HL-60 (cell line): ENCODE measurements at places on chromosomes 12 and 14.

GRCh38 chr12:65171073-65171472, 1.7 kb downstream of the LEMD3 start:
- DNase-seq = no peak

DNA sequence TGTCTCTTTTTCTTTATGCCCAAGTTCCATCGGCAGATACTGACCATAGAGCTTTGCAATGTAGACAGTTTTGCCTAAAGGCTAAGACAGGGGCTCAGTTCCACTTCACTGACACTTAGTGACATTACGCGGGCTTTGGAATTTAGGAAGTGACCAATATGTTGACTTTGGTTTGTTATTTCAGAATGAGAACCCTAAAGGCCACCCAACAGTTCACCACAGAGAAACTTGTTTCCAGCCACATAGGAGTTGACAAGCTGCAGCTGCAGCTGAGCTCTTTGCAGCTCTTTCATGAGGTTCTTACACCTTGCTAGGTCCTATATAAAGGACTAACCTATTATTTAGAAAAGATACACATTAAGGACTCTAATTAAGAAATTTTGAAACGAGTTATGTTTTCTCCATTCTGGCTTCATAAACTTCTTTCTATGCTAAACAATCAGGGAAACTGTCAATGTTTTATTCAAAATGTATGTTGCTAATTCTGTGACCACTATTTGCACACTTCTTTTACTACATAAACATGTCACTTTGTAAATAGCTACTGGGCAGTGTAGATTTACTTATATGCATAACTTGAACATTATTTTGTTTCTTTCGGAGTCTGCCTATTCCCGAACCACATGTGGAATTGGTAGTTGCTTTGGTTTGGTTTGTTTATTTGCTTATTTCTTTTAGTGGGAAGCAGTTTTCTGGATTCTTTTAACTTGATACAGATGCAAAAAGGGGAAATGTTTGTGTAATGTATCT, 18.5 kb upstream of the KLRD1 start:
- DNase-seq = no peak

GRCh38 chr12:131487388-131488124, 223.3 kb upstream of the SFSWAP start:
- no peak for DNase-seq

DNA sequence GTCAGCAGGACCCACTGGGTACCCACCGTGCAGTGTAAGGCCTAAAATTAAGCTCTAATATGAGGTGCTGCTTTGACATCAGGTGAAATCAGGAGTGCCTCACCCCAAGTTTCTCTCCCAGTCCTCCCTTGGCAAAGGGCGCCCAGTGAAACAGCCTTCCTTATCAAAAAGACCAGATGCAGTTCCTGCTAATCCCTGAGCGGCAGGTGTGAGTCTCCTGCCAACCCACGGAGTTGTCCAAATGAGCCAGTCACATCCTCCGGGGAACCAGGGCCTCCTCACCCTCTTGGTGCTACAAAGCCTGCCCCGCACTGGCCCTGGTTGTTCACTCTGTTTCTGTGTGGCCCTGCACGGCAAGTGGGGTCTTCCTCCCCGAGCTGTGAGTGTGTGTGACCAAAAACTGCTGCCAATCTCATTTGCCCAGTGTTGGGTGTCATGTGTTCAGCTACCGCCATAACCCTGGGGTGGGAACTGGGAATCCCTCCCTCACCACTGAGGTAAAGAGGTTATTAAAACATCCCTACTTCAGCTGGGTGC, 20.2 kb upstream of the P2RX4 start:
- no peak for DNase-seq

- no peak for DNase-seq
Measured at GRCh38 chr14:73091044-73091443, 32.7 kb downstream of the RBM25 start.

- DNase-seq = no peak
Measured at GRCh38 chr12:89573051-89573810, 47.4 kb upstream of the POC1B start.

DNA sequence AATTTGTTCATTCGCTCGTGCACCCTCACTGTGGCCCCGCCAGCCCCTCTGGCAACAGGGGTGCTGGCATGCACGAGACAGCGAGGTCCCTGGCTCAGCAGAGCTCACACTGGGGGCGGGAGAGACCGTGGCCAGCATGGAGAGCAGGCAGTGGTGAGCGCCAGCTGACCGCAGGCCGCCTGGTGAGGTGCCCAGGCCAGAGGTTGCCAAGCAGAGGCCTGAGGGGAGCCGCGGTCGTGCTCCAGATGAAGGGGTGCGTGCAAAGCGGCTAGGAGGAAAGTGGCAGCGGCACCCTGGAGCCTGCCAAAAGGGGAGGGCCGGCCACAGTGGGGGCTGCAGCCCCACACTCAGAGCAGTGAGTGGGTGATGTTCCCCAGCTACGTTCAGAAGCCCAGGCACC, 56.1 kb downstream of the CDC42BPB start:
- no peak for DNase-seq

GRCh38 chr12:59484575-59484974, 111.3 kb upstream of the SLC16A7 start:
- DNase-seq = no peak

DNA sequence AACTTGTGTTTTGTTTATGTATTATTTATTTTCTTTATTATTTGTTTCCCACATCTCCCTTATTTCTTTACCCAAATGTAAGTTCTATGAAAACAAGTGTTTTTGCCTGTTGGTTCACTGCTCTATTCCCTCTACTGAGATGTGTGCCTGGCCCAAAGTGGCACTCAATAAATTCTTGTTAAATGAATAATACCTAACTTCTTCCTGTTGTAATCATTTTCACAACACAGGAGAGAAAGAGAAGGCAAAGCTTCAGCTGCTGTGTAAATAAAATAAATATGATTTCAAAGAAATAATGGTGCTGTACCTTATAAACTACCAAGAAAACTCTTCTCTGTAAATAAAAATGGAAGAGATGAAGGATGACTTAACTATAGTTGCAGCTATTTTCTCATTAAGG, 116.2 kb downstream of the TRHDE start:
- no peak for DNase-seq

GRCh38 chr12:9378430-9378835, 170.2 kb upstream of the PZP start:
- DNase-seq = no peak

DNA sequence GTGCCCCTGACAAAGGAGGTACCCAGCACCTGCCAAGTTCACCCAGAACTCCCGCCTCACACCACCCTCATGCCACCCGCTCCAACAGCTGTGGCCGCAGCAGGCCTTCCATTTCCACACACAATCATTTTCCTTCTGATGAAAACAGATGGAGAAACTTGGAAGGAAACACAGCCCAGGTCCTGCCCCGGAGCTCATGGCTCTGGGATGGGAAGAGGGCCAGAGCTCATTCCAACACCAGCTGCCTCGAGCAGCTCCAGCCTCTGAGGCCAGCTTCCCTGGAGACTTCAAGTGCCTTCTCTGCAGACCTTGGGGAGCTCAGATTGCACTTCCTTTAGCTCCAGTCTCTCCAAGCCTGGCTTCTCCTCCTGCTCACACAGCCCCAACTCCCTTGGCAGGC, 55.1 kb upstream of the CMKLR1 start:
- no peak for DNase-seq

DNA sequence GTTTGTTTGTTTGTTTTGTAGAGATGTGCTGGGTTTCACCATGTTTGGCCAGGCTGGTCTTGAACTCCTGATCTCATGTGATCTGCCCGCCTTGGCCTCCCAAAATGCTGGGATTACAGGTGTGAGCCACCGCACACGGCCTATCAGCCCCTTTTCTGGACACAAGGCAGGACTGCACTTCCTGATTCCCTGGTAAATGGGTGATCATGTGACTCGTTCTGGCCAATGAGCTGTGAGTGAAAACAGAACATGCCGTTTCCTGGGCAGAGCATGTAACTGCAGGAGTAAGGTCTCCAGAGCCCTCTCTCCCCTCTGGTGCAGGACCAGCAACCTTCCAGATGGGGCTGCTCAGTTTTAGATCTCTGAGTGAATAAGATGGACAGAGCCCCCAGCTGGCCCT, 92.7 kb downstream of the ITPK1 start:
- DNase-seq = no peak

DNA sequence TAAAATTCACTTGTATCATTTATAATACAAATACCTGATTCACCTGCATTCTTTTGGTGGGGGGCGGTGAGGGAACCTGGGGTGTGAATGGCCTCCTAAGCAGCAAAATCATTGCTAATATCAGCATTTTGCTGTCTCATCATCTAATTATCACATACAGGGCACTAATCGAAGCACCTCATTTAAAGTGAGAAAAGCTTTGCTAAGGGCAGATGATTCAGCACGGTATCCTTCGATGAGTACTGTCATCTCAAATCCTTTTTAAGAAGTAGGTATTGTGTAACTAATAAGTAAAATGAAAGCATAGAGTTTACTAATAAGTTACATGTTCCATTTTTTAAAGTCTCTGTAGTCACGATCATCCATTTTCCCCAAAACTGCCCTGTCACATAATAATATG, 278.1 kb upstream of the SOX5 start:
- no peak for DNase-seq

GRCh38 chr14:54718046-54718445, 151.1 kb downstream of the SAMD4A start:
- DNase-seq = no peak

- no peak for DNase-seq
Measured at GRCh38 chr12:34598851-34599529, 576.7 kb downstream of the ALG10 start.

DNA sequence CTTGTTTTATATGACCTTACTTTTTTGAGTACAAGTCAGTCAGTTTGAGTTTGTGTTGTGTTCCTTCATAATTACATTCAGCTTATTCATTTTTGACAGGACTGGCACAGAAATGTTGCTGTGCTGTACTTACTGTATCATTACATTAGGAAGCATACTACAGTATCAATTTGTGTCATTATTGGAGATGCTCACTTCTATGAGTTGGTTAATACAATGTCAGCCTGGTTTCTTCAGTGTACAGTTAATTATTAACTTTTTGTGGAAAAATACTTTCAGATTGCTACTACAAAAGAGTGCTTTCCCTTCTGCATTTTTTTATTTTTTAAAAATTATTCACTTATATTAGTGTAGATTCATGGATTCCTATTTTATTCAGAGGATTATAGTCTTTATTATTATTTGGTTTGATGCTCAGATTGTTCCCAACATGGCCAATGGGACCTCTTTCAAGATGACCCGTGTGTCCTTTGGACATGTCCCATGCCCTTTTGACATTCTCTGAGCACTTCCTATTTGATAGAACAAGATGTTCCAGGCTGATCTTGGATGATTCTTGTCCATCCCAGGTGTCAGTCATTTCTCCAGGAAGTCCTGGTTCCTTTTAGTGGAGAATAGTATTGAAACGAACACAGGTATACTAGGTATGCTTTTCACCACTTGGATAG, 66.6 kb downstream of the MON2 start:
- DNase-seq = no peak

- DNase-seq = no peak
Measured at GRCh38 chr12:53198486-53199110, 8.5 kb downstream of the ITGB7 start.

GRCh38 chr12:91213-91612, 24.6 kb downstream of the IQSEC3 start:
- no peak for DNase-seq

- no peak for DNase-seq
Measured at GRCh38 chr12:107379852-107380567, 286.7 kb upstream of the CRY1 start.

DNA sequence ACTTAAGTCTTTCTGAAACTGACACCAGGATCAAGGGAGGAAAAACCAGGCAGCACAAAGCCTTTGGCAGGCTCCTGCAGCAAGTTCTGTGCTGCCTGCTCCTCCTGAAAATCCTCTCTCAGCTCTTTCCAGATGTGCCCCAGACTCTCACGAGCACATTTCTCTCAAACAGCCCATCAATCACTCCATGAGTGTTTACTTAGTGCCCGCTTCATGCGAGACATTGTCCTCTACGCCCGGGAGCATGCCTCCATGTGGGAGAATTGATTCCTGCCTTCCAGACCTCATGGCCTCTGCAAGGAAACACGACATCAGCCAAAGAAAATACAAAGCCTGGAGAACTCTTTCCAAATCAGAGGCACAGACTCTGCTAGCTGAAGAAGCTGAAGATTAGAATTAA, 46.5 kb upstream of the TSPAN11 start:
- no peak for DNase-seq

- DNase-seq = no peak
Measured at GRCh38 chr12:89247967-89248366, 104.3 kb downstream of the DUSP6 start.

GRCh38 chr12:24894879-24895278, 54.0 kb downstream of the BCAT1 start:
- no peak for DNase-seq

GRCh38 chr12:112573141-112573540, 154.4 kb downstream of the PTPN11 start:
- DNase-seq = no peak

DNA sequence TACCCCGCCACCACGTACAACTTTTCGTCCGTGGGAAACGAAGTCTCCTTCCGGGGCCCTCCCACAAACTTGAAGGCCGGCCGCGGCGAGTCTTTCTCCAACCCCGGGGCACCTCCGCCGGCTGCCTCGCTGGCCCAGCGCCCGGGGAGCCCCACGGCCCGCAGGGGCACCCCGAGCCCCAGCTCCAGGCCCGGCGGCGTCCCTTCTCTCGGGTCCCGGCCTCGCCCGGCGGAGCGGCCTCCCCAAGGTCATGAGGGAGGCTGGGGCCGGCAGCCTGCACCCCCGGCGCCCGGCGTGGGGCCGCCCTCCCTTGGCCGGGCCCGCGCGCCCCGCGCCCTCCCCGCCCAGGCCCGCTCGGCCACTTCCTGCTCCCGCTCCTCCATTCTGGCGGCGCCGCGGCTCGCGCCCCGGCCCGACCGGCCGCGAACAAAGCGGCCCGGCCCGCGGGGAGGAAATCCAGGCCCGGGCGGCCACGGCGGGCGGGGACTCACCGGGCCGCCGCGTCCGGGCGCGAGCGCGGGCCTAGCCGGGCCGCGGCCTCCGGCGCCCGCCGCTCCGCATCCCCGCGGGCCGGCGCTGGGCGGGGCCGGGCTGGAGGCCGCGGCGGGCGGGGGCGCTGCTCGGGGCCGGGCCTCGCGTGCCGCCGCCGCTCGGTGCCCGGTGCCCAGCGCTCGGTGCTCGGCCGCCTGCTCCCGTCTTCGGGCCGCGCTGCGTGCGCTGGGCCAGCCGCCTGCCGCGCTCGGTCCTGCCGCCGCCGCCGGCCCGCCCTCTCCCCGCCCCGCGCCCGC, at the start of gene AKT1:
Gene AKT1 (minus strand): TSS at position 756 of the 788 bp plus-strand sequence. CDS start 3,105 bp downstream, outside the sequence.
- no peak for DNase-seq

- DNase-seq = no peak
Measured at GRCh38 chr12:42804928-42805327, 215.4 kb upstream of the PRICKLE1 start.

DNA sequence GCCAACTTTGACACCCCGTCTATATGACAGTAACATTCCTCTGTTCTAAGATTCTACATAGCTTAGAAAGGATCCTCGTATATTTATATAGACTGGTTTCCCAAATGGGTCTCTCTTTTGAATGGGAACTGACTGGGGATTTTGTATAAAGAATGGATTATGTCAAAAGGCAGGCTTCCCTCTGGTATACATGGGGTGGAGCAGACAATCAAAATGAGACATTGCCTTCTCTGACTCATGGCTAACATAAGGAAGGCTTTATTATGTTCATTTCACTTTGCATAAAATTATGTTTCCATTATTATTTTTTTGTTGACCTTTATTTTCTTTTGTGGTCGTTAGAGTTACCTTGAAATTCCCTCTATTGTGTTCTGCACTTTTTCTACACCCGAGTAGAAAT, 211.1 kb downstream of the ALG10B start:
- no peak for DNase-seq
